ENCODE measurements at places on chromosomes 7 and 10. TPM values are rescaled to one million over a fixed set of nuclear protein-coding genes. Genes with fewer than 3 reads are reported as not detected.

Gene LAMB1
- total RNA-seq = 969 TPM

Gene VAX1
- total RNA-seq = not detected

Gene HOXA11
- 0.09 TPM for total RNA-seq

Gene CLCN1
- total RNA-seq = not detected

Gene AKR1C4
- total RNA-seq = not detected

Gene LRRN3
- not detected for total RNA-seq

Gene CLDN3
- 0.09 TPM for total RNA-seq

Gene UPK3BL1
- 14.8 TPM for total RNA-seq

Gene ADIRF
- total RNA-seq = 21.6 TPM

Gene RNF133
- total RNA-seq = 0.72 TPM

Gene EPO
- total RNA-seq = not detected

Gene LRMDA
- 7.9 TPM for total RNA-seq

Gene CFAP70
- total RNA-seq = 0.27 TPM

Gene ASB10
- total RNA-seq = not detected

Gene PRSS37
- total RNA-seq = not detected

Gene CLRN3
- 0.09 TPM for total RNA-seq

Gene RBP3
- total RNA-seq = not detected

Gene STEAP1
- total RNA-seq = 8.5 TPM

Gene SH2D4B
- 0.09 TPM for total RNA-seq

Gene PCLO
- total RNA-seq = 0.45 TPM

Gene BTBD16
- 0.09 TPM for total RNA-seq

Gene SAP25
- not detected for total RNA-seq

Gene SNCG
- total RNA-seq = 74.1 TPM

Gene EPDR1
- 14.8 TPM for total RNA-seq

Gene OPALIN
- total RNA-seq = not detected

Gene CLDN4
- total RNA-seq = under 0.01 TPM

Gene PIK3AP1
- total RNA-seq = under 0.01 TPM

Gene HOXA13
- not detected for total RNA-seq

Gene TUBB8
- total RNA-seq = not detected

Gene CPA2
- not detected for total RNA-seq

Gene OR2A5
- total RNA-seq = not detected

Gene AIFM2
- 3.6 TPM for total RNA-seq

Gene MNX1
- not detected for total RNA-seq

Gene AKR1D1
- not detected for total RNA-seq

Gene MCM10
- 14.1 TPM for total RNA-seq

Gene CFTR
- not detected for total RNA-seq

Gene FEZF1
- total RNA-seq = not detected

Gene SPDYE8
- not detected for total RNA-seq

Gene TFPI2
- 79.7 TPM for total RNA-seq

Gene CDNF
- 0.47 TPM for total RNA-seq

Gene PDZD8
- total RNA-seq = 10.4 TPM

Gene SLC26A3
- not detected for total RNA-seq

Gene TYSND1
- 4.8 TPM for total RNA-seq

Gene RPP30
- total RNA-seq = 41.5 TPM

Gene GBF1
- total RNA-seq = 16.2 TPM

Gene MOGAT3
- total RNA-seq = not detected

Gene FAM204A
- 55.0 TPM for total RNA-seq

Gene OR6B1
- total RNA-seq = not detected

Gene SFTPA1
- total RNA-seq = not detected
